Osteoblast (primary cell): ENCODE measurements at places on chromosomes 1 and 21. TPM values are rescaled to one million over a fixed set of nuclear protein-coding genes. Genes with fewer than 3 reads are reported as not detected.

Gene TLCD4
- 2.2 and 2.4 TPM in 2 replicates for total RNA-seq

Gene GALE
- 11.8 and 13.4 TPM in 2 replicates for total RNA-seq

Gene LENEP
- total RNA-seq, result 0.88 TPM in 1 of 2 replicates, not detected in the other

Gene KHDRBS1
- 52.8 and 53.9 TPM in 2 replicates for total RNA-seq

Gene PALMD
- total RNA-seq, result 2.5 and 5.6 TPM in 2 replicates

Gene CD1B
- total RNA-seq, result not detected in 2 replicates

Gene SLAMF6
- total RNA-seq, result not detected in 2 replicates

Gene C1QB
- 0.72 TPM in 1 of 2 replicates, not detected in the other for total RNA-seq

Gene ST6GALNAC3
- total RNA-seq, result under 0.01 TPM in 1 of 2 replicates, not detected in the other

Gene DENND2D
- 4.7 and 5.0 TPM in 2 replicates for total RNA-seq

Gene PODN
- 43.3 and 52.8 TPM in 2 replicates for total RNA-seq

Gene MOB3C
- 8.3 and 8.7 TPM in 2 replicates for total RNA-seq

Gene HSD3B1
- total RNA-seq, result not detected in 2 replicates

Gene TBX19
- 1.1 and 1.5 TPM in 2 replicates for total RNA-seq

Gene PLXNA2
- total RNA-seq, result 2.7 and 3.3 TPM in 2 replicates

Gene CYP4A22
- total RNA-seq, result not detected in 2 replicates

Gene SYTL1
- total RNA-seq, result under 0.01 TPM in 1 of 2 replicates, not detected in the other

Gene SPRR2F
- not detected in 2 replicates for total RNA-seq

Gene NOS1AP
- under 0.01 TPM in 1 of 2 replicates, not detected in the other for total RNA-seq

Gene ZNF697
- total RNA-seq, result 6.5 and 8.8 TPM in 2 replicates

Gene KCNE2
- not detected in 2 replicates for total RNA-seq

Gene LRRC71
- 0.36 and 0.59 TPM in 2 replicates for total RNA-seq

Gene PCBP3
- 1.1 and 1.2 TPM in 2 replicates for total RNA-seq

Gene GPR157
- 3.2 and 5.4 TPM in 2 replicates for total RNA-seq

Gene RASSF5
- total RNA-seq, result 0.59 and 0.72 TPM in 2 replicates

Gene FBXO42
- total RNA-seq, result 15.0 and 16.3 TPM in 2 replicates
